Nucleus accumbens (tissue), 56 donors: ENCODE measurements at places on chromosomes 12 and 14.

GRCh38 chr14:54722791-54723432, 156.0 kb downstream of the SAMD4A start:
- no peak for DNase-seq

- no peak for DNase-seq
These were observed 11.3 kb downstream of the CFAP54 start for GRCh38 chr12:96500693-96501092.

- no peak for DNase-seq
These were observed 26.4 kb upstream of the DBX2 start for GRCh38 chr12:45077251-45077650.

DNA sequence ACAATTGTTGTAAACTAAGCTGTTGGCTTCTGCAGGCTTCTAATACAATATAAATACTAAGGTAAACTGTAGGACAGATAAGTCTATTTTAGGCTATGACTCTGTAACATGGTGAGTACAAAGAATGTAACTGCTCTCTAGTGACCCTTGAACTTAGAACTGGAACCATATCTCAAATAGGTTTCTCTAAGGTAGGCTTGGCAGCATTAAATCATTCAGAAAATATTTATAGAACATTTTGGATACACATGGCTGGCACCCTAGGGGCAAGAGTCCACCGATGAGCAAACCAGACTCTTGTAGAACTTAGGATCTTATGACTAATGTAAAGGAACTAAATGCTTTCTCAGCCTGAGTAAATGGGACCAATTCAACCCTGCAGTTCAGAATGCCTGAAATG, 19.4 kb upstream of the SLC25A3 start:
- no peak for DNase-seq
